Activated CD4-positive, alpha-beta T cell treated with anti-CD3 and anti-CD28 coated beads for 36 hours (primary cell): ENCODE measurements at places on chromosomes 2 and 18. TPM values are rescaled to one million over a fixed set of nuclear protein-coding genes. Genes with fewer than 3 reads are reported as not detected.

- peak overlapping the region; percentile 40 for H3K4me3 ChIP-seq
- H3K27ac ChIP-seq = peak overlapping the region; percentile 93
- H3K36me3 ChIP-seq = peaks cover 2% of the 10 kb centered on the region
- no peaks in the 10 kb centered on the region for H3K27me3 ChIP-seq
- H3K4me1 ChIP-seq = peaks cover 15% of the 10 kb centered on the region
Observed at GRCh38 chr2:20576598-20577115, 74.2 kb downstream of the HS1BP3 start.

DNA sequence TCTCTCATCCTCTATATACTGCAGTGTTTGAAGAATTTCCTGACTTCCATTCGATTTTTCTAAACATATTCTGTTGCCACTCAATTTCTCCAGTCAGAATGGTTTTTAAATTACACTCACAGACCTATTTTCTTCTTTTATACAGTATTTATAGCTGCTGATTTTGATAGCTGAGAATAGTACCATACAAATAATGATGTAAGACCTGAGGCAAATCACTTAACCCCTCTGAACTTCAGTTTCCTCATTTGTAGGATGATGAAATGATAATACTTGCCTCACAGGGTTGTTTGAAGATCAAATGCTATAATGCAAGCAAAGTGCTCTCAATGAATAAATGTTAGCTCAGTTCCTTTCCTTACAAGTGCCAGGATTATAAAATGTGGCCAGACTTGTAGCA, 241.8 kb downstream of the CPS1 start:
- no peak overlapping the region for H3K4me3 ChIP-seq
- DNase-seq = no peak
- H3K36me3 ChIP-seq = no peaks in the 10 kb centered on the region
- H3K4me1 ChIP-seq = no peaks in the 10 kb centered on the region

GRCh38 chr2:214865400-214865799, 55.9 kb upstream of the BARD1 start:
- no peak overlapping the region for H3K4me3 ChIP-seq
- H3K27ac ChIP-seq = no peak overlapping the region
- DNase-seq = no peak
- no peaks in the 10 kb centered on the region for H3K4me1 ChIP-seq

DNA sequence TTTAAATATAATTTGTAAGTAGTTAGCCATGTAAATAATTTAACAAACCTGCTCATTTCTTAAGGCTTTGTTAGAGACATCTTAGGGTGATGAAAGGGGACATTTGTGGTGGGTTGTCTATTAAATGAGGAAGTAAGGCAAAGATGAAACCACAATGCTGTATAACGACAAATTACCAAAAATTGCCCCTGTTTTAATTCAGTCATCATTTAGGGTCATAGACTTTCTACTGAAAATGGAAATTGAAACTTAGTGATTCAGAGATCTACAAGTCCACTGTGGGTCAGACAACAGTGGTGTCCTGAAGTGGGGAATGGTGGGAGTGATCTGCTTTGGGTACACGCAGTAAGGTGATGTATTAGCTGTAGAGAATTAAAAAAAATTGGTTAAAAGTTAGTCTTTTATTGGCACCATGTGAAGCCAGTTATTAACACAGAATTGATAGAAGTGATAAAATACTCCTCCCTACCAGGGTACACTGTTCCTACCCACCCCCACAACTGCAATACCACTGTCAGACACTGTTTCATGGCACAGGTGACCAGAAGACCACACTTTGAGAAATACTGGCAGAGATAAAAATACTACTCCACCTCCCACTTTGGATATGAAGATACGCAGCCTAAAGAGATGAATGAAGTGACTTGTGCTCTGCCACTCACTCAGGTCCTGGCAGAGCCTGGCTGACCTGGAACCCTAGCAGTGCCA, 13.4 kb downstream of the CERS6 start:
- H3K27ac ChIP-seq = no peak overlapping the region
- H3K36me3 ChIP-seq = peaks cover 3% of the 10 kb centered on the region
- H3K4me1 ChIP-seq = peaks cover 63% of the 10 kb centered on the region
- no peak for DNase-seq
- no peak overlapping the region for H3K4me3 ChIP-seq

- H3K36me3 ChIP-seq = no peaks in the 10 kb centered on the region
- H3K4me3 ChIP-seq = no peak overlapping the region
Observed at GRCh38 chr2:119004602-119005001, 62.6 kb downstream of the MARCO start.

DNA sequence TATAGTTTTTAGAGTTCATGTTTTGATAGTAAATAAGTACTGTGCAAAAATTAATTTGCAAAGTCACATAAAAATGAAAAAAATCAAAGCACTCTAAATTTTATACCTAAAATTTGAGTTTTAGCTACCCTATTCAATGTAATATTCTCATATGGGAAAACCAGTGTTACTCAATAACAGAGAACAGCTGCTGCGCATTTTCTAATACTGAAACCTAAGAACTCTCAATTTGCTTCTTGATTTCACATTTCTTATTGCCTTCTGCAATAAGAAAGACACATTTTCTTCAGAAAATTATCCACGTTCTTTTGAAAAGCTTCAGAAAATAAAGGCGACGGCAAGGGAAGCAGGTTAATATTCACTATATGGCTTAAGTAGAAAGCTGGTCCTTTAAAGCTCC, 199.1 kb upstream of the CCDC150 start:
- peaks cover 2% of the 10 kb centered on the region for H3K27me3 ChIP-seq
- H3K27ac ChIP-seq = no peak overlapping the region
- no peaks in the 10 kb centered on the region for H3K4me1 ChIP-seq
- H3K36me3 ChIP-seq = no peaks in the 10 kb centered on the region

The HOXD4 gene
- total RNA-seq = not detected

The ANKRD12 gene
- total RNA-seq = 96.0 TPM

DNA sequence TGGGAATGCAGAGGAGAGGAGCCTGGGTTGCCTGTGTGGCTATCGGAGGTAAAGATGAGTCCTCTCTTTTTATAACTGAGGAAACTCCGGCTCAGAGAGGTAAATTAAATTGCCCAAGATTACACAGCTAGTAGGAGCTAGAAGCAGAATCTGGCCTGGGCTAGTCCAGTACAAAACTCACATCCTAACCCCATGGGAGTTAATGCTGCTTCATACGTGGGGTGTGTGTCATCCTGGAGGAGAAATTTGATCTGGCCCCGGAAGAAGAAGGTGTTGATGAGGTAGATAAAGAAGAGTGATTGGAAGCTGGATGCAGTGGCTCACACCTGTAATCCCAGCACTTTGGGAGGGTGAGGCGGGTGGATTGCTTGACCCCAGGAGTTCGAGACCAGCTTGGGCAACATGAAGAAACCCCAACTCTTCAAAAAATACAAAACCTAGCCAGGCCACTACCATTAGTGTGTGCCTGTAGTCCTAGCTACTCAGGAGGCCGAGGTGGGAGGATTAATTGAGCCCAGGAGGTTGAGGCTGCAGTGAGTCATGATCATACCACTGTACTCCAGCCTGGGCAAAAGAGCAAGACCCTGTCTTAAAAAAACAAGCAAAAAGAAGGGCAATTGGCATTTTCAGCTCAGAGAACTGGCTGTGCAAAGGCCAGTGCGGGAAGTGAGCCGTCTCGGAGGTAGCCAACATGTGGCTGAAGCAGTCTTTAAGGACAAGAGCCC, 33.7 kb downstream of the CTIF start:
- no peak overlapping the region for H3K4me3 ChIP-seq
- no peaks in the 10 kb centered on the region for H3K36me3 ChIP-seq
- DNase-seq = no peak
- no peaks in the 10 kb centered on the region for H3K4me1 ChIP-seq
